GM12878 (cell line): ENCODE measurements at places on chromosomes 1 and 21. TPM values are rescaled to one million over a fixed set of nuclear protein-coding genes. Genes with fewer than 3 reads are reported as not detected.

- DNase-seq: no peak
Observed at GRCh38 chr21:41777951-41778815, 11.3 kb upstream of the RIPK4 start.

The TRIM67 gene
- total RNA-seq: not detected in 2 replicates

DNA sequence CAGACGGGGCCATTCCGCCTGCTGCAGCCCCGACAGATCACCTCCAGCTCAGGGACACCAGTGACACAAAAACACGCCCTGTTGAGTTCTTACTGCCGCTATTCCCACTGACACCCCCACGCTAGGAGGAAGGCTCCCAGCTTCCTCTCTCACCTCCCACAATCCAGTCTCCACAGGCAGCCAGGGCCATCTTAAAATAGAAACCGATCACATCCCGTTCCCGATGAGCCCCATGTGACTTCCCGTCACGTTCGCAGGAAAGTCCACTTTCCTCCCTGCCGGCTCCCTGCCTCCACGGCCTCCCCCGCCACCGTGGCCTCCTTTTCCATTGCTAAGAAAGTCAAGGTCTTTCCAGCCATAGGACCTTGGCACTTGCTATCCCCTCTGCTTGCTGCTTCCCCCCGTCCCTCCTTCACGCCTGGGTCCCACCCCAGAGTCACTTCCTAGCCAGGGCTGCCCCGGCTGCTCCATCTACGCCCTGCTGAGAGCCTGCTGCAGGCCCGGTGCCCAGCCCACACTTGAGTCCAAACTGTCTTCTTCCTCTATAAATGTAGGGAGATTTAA lies 24.0 kb upstream of the DDOST start:
- no peak for DNase-seq

GRCh38 chr1:47527653-47528272 lies 89.9 kb downstream of the FOXD2 start:
- no peak for DNase-seq

The COL9A2 gene
- total RNA-seq: 48.8 and 51.0 TPM in 2 replicates

The CRP gene
- total RNA-seq: 0.54 and 0.72 TPM in 2 replicates

- no peak for DNase-seq
Observed at GRCh38 chr1:38991638-38992411, 749 bp downstream of the AKIRIN1 start.

The BRINP3 gene
- total RNA-seq: not detected in 2 replicates

GRCh38 chr1:94231746-94232145 lies 5.6 kb downstream of the ARHGAP29 start:
- no peak for DNase-seq

The FCRL5 gene
- total RNA-seq: 7.2 and 7.8 TPM in 2 replicates

DNA sequence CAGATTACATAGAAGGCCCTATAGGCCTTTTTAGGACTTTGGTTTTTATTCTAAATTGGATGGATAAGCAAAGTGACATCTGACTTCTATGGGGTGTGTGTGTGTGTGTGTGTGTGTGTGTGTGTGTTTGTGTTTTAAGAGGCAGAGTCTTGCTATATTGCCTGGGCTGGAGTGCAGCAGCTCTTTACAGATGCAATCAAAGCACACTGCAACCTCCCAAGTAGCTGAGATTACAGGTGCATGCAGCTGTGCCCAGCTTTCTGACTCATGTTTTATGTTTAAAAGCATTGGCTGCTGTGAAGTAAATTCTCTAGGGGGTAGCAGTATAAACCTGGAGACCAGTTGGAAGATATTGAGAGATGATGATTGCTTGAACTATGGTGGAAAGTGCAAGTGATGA lies 12.4 kb upstream of the EVI5 start:
- DNase-seq: no peak

GRCh38 chr1:55957276-55957675 lies 622.1 kb downstream of the PLPP3 start:
- no peak for DNase-seq

- no peak for DNase-seq
Observed at GRCh38 chr1:176512966-176513365, 50.0 kb downstream of the PAPPA2 start.

- no peak for DNase-seq
Observed at GRCh38 chr1:239879321-239880170, 212.1 kb upstream of the FMN2 start.
